ENCODE measurements at places on chromosomes 2 and 18.
A peak's percentile ranks its signal among the peaks of the same experiment; 100 is the strongest.

DNA sequence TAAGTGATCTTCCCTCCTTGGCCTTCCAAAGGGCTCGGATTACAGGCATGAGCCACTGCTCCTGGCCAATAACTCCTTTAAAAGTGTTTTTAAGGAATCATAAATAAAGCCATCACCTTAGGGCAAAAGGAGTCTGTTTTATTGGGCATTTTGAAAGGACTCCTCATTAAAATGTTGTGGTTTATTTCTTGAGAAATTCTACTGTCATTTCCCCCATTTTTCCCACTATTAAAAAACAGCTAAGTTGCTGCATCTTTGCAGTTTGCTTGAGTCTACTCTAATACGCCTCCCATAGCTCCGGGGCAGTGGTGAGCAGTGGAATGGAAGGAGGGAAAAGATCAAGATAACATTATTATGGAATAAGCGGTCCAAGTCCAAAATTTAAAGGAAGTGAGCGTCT is 293.2 kb downstream of the PIEZO2 start:
- DNase-seq, result no peak

- DNase-seq, result no peak
Measured at GRCh38 chr2:201191132-201191875, 8.4 kb downstream of the CASP10 start.

DNA sequence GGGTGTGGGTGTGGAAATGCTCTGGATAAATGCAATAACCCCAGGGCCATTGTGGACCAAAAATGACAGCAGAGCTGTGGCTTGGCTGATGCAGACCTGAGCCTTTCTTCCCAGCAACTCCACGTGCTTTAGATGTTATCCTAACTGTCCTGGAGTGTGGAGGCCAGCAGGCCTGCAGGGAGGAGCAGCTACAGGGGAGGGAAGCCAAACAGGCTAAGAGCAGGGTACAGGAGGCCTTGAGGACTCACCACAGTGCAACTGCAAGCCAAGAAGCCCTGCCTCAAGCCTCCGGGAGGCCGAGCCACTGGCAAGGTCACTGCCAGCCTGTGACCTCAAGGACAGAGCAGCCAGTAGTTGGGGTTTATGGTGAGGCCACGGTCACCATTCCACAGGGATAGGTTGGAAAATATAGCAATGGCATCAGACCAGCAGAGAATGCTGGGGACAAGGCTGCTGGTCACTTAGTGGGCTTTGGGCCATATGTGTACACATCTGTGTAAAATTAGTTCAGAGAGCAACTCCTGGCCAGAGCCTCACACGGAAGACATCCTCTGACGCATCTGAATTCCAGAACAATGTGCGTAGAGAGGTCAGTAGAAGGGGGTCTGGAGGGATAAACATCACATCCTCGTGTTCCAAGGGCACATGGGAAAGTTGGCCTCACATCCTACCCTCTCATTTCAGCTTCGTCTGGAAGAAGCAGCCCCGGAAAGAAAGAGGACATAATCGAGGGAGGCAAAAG is 76.2 kb upstream of the UPP2 start:
- no peak for DNase-seq

GRCh38 chr2:28976584-28976983 is 4.5 kb upstream of the TOGARAM2 start:
- DNase-seq, result no peak

DNA sequence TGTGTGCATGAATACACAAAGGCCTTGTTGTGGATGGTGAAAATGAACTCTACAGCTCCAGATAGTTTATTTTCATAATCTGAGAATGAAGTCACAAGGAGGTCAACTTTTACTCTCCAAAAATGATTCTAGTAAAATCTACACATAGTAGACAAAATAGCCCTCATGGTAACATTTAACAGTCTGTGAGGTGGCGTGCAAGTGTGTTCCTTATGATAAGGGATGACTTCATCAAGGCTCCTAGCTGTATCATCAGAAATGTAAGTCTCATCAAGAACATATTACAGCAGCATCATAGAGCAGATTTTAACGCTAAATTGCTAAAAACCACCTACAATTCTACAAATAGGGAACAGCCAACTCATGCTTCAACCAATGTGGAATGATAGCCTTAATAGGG is 72.3 kb upstream of the RIOK3 start:
- no peak for DNase-seq

- DNase-seq, result no peak
Measured at GRCh38 chr2:233700028-233700635, 7.4 kb downstream of the UGT1A6 start.

GRCh38 chr2:122340246-122340645 is 584.8 kb downstream of the TSN start:
- no peak for DNase-seq

GRCh38 chr18:25067275-25068025 is 284.5 kb downstream of the ZNF521 start:
- DNase-seq, result no peak

DNA sequence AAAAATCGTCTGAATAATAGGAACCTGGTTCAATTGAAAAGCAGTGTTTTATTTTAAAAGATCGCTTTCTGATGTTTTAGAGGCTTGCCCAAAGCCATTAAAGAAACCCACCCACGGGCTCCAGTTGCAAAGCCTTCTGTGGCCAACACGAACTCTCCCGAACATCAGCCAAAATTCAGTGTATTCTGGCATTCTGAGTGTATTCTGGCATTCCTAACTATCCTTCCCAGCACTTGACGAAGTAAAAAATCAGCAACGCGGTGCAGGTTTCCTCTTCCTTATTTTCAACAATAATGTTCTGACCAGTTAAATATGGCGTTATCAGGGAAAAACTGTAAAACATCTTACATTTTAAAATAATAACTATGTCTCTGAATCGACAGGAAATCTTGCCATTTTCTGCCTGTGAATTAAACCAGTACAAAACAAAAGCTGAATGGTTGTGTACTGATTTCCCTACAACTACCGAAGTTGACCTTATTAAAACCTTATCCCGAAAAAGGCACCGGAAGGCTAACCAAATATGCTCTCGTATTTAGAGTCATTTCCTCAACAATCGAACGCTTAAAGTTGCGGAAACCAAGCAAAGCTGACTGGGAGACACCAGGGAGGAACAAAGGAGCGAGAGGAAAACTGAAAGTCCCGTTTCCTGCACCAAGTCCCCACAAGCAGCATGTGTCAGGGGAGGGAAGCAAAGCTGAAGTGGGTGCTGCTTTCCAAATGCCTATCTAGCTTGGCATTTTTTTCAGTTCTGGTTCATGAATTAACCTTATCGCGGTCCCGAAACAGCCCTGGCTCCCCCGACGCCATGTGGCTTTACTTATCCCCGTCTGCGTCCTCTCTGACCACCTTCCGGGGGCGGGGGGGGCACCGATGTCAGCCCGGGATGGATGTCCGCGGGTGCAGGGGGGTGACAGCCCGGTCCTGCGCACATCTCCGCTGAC is 44.3 kb downstream of the ZNF516 start:
- no peak for DNase-seq

DNA sequence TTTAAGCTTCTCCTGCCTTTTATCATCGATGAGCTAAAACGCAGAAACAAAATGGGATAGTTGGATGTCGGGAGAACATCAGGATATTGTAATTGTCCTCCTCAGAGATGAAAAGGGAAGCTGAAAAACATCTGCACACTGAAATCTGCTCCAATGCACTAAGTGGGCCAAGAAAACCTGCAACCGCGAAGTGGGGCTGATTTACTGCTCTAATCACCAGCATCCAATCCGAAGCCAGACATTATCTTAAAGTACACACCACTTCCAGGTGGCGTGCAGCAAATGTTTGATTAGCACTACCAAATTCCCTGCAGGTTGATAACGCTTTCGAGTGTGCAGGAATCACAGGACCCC is 230.3 kb upstream of the SLC14A2 start:
- DNase-seq, result no peak

GRCh38 chr18:65768120-65768778 is 17.4 kb downstream of the CDH7 start:
- no peak for DNase-seq

GRCh38 chr18:70659036-70659925 is 370.4 kb downstream of the SOCS6 start:
- peak; percentile 16 for DNase-seq

GRCh38 chr2:174965992-174966744 is 39.0 kb downstream of the CHN1 start:
- DNase-seq, result no peak

DNA sequence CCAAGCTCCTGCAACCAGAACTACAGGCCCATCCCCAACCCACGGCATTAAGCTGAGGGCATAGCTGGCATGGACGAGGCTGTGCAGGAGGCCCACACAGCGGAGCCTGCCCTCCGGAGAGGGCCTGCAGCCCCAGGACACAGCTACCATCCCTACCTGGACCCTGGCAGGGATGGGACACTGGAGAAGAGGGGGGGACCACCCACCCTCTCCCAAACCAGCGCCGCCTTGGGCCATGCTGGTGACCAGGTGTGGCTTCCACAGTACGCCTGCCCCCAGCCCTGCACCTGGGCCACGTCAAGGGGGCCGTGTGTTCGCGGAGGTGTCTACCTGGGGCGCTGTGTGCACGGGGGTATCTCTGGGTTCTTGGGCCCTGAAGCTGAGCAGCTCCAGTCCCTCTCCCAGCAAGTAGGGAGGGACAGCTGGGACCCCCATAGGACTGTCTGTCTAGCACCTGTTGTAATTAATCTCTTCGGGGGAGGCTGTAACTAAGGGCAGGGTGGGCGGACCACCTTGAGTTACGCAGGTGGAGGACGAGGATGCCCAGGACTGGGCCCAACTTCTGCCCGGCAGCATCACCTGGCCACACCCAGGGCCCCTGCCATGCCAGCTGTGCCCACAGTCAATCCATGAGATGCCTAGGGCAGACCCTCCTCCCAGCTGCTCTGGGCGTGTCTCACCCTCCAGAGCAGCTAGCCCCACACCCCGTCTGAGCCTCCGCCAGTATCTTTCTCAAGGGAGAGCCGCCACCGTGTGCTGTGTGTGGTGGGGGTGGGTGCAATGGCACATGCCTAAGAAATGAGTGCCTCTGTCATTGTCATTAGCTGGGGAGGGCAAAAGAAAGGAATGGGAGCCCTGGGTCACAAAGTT is 18.3 kb downstream of the HS6ST1 start:
- DNase-seq, result no peak

DNA sequence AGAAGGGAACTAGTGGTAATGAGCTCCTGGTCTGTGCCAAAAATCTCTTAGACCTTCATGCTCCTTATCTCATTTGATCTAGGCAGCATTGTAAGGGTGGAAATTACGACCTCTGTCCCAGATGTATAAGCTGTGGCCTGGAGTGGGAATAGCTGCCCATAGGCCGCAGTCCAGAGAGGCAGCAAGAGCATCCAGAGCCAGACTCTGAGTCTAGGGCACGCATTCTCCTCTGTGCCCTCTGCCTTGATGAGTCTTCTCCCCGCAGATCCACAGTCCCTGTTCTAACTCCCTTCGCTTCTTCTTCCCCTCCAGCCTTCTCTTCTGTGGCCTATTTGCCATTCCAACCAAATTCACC is 304.6 kb downstream of the MYCN start:
- DNase-seq, result no peak

DNA sequence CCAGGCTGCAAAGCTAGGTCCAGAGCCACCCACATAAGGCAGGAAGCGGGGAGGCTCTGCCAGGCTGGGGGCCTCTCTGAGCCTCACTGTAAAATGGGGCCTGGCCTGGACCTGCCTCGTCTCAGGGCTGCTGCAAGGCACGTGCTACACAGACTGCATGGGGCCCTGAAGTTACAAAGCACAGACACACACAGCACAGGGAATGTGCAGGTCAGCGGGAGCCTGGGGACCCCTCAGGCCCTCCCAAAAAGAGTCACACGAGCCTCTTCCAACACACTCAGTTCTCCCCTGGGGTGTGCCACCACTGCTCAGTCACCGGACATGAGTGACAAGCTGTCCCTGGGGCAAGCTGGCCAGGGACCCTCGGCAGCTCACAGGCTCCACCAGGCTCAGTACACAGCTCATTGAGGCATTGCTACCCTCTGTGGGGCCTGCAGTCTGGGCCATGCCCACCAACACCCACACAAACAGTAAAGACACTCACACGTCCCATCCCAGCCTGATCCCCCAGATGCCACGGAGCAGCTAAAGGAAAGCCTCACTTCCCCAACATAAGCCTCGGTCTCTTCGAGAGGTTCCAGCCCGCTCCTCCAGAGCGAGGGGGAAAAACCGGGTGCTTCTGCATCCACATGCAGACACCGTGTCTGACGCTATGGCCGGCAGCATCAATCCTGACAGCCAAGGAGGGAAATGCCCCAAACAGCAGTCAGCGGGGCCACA is 33.7 kb downstream of the BOK start:
- DNase-seq, result no peak

GRCh38 chr2:60066096-60066839 is 487.2 kb downstream of the BCL11A start:
- DNase-seq, result no peak

- no peak for DNase-seq
Measured at GRCh38 chr2:28206762-28207161, 185.9 kb upstream of the FOSL2 start.

GRCh38 chr2:98134172-98135005 is 47.4 kb downstream of the VWA3B start:
- DNase-seq, result no peak
